Fibroblast of skin of back (primary cell): ENCODE measurements at places on chromosomes 5 and 9.

GRCh38 chr5:157689942-157690689, 18.8 kb downstream of the C5orf52 start:
- no peak for DNase-seq

DNA sequence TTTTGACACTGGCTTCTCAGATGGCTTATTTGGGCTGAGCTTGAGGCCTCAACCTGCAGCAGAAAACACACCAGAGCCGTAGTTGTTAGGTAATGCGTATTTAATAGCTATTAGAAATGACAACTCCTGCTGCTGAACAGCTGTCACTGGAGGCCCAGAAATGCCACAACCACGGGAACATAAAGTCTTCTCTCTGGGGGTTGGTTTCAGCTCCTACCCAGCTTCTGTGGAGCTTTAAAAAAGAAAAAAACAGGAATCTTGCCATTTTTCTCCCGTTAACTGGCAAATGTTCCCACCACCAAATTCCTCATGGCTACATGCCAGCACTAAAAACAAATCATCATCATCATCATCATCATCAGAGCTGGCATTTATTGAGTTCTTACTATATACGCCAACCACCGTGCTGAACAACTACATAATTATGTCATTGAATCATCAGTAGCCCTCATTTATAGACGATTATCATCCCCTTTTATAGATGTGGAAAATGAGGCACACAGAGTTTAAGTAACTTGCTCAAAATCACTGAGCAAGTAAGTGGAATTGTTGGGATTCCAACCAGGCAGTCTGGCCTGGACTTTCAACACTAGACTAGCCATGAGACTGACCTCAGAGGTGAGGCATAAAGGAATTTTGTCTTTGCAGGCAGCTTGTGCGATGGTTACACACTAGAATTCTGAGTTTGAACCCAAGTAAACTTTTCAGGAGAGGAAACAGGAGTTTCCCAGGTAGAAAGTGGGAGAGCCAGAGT, 185.3 kb upstream of the WWC1 start:
- DNase-seq: peak; percentile 85

DNA sequence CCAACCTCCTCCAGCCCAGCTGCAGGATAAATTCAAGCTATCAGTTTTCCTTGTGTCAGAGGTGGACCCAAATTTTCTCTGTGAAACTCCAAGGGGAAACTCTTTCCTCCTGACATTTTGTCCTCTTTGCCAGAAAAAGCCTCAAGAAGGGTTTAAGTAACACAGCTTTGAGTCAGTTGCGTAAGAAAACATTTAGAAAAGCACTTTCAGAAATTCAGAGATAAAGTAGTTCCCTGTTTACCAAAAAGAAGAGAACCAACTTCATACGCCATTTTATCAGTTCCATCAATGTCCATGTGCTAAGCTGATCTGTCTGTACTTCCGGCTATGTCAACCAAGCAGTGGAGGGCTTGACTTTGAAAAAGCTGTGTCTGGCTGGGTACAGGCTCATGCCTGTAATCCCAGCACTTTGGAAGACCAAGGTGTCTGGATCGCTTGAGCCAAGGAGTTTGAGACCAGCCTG, 19.9 kb upstream of the SUSD1 start:
- no peak for DNase-seq

DNA sequence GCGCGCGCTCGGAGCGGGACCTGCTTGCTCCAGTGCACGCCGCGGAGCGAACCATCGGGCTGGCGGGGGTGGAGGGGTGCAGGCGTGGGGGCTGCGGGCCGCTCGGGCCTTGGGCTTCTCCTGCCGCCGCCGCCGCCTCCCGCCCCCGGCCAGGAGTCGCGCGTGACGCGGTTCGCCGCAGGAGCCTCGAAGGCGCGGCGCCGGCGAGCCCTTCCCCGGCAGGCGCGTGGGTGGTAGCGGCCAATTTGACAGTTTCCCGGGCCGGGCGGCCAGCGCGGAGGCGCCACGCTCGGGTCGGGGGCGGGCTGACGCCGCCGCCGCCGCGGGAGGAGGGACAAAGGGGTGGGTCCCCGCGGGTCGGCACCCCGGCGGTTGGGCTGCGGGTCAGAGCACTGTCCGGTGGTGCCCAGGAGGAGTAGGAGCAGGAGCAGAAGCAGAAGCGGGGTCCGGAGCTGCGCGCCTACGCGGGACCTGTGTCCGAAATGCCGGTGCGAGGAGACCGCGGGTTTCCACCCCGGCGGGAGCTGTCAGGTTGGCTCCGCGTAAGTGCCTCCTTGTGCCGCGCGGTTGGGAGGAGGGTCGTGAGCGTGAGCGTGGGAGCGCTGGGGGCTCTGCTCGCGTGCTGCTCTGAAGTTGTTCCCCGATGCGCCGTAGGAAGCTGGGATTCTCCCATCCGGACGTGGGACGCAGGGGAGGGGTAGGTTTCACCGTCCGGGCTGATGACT, at the start of gene TJP2:
TSS of gene TJP2 (plus strand) at position 387 of the 725 bp plus-strand sequence. CDS start at position 483, 96 bp downstream.
- peak; percentile 77 for DNase-seq

DNA sequence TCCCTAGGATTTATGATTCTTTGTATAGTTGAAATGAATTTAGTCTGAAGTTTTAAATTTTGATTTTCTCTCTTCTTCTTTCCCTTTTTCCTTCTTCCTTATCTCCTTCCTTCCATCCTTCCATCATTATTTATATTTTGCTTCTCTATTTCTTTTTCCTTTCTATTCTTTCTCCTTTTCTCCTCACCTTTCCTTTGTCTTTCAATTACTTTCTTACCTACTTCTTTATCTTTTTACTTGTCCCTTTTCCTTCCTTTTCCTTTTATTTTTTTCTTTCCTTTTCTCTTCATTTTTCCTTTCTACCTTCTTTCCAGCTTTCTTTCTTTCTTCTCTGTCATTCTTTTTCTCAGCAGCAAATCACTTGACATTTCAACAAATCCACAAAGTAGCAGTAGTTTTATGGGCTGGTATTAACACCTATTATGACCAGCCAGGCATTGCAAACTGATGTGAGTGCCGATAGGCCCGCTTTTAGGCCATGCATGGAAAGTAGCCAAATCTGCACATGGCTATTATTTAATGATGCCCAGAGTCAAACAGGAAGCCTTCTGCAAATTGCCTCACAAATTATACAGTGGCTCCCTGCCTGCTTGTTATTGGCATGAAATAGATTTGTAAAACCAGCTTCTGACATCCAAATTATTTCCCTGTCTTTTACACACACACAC, 37.1 kb upstream of the NR3C1 start:
- DNase-seq: no peak

DNA sequence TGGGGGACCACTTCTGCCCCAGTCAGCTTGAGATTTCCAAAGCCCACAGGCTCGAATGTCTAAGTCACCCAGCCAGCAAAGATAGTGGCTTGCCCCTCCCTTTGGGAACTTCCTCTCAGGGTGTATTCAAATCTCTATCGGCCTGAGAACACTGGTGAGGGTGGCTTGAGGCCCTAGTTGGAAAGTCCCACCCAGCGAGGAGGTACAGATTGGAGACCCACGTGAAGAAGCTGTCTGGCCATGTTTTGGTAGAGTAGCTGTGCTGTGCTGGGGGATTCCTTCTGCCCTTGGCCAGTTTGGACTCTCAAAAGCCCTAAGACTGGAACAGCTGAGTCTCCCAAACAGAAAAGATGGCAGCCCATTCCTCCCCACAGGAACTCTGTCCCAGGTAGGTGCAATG, 172.7 kb upstream of the RIOK2 start:
- DNase-seq: no peak

DNA sequence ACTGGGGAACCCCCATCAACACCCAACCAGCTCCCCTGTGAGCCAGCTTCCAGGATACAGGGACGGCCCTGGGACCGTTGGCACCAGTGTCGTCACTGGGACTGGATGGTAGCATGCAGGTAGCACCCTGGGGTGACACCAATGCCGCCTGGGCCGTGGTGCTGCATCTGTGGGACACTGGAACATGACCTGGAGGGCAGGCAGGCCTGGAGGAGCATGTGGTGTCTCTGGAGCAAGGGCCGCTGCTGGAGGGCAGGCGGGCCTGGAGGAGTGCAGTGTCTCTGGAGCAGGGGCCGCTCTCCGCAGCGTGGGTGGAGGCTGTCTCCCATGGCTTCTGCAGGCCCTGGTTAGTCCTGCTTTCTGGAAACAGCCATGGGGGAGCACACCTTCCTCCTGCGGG, 13.1 kb downstream of the LPCAT1 start:
- DNase-seq: no peak

DNA sequence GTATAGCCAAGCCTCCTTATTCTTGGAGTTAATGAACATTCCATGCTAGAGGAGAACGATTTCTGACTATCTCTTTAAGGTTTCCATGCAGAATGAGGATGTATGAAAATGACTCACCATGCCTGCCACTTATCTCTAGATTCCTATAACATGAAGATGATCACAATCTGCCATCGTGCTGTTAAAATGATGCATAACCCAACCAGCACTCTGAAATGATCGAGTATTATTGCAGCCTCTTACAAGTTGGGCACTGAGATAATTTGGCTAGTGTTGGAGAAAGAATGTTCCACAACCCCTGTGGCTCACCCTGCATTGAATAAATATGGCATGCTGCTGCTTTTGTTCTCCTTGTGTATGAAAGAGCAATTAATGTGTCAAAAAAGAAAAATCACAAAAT, 1143.6 kb upstream of the WWC1 start:
- DNase-seq: peak; percentile 30

DNA sequence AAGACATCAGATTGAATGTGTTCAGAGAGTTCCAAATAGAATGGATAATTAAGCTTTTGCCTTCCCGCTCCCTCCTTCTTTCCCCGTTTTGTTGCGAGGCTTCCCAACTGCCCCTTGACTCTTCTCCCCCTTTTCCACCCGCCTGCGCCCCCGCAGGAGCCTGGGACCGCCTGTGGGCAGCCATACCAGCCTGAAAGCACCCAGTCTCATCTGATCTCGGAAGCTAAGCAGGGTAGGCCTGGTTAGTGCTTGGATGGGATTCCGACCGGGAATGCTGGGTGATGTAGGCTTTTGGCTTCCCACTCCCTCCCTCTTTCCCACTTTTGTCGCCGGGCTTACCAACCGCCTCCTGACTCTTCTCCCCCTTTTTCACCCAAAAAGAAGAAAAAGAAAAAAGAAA, 6.8 kb upstream of the HSD17B4 start:
- no peak for DNase-seq

DNA sequence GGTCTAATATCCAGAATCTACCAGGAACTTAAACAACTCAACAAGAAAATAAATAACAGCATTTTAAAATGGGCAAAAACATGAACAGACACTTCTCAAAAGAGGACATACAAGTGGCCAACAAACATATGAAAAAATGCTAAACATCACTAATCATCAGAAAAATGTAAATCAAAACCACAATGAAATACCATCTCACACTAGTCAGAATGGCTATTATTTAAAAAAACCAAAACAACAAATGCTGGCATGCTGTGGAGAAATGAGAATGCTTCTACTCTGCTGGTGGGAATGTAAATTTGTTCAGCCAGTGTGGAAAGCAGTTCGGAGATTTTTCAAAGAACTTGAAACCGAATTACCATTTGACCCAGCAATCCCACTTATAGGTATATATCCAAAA, 63.1 kb downstream of the ADAMTS6 start:
- DNase-seq: peak; percentile 70

DNA sequence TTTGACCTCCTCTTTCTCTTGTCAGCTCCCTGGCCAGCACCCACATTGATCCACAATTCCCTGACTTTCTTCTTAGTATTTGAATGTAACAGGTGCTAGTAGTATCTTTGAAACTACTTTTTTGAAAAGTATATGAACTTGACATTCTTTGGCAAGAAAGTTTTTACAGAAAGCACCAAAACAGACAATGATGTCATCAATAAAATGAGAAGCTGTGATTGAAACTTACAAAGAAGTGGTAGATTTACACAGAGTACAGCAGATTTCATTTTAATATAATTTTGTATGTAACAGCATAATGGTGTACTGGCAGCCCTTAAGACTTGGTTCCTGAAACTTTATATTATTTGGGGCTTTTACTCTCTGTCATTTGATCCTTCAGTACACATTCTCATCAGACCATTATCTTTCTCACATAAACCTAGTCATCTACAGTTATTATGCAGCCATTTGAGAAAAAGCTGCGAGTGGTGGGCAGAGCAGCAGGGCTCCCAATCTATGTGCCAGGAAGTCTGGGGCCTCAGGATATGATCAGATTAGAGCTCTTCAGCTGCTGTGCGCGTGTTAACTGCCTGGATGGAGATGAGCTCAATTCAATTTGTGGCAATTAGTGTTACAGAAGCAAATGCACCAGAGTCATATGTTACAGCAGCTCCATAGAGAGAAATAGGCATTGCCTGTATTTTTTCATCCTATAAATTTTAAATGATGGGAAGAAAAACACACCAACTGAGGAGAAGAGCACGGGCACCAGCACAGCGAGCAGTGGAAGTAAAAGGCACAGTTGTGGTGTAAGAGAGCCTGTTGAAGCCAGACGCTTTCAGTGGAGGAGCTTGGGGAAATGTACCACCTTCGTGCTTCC, 126.1 kb downstream of the STARD4 start:
- DNase-seq: no peak

- DNase-seq: peak; percentile 64
Measured at GRCh38 chr9:4828761-4829160, 36.0 kb downstream of the RCL1 start.

DNA sequence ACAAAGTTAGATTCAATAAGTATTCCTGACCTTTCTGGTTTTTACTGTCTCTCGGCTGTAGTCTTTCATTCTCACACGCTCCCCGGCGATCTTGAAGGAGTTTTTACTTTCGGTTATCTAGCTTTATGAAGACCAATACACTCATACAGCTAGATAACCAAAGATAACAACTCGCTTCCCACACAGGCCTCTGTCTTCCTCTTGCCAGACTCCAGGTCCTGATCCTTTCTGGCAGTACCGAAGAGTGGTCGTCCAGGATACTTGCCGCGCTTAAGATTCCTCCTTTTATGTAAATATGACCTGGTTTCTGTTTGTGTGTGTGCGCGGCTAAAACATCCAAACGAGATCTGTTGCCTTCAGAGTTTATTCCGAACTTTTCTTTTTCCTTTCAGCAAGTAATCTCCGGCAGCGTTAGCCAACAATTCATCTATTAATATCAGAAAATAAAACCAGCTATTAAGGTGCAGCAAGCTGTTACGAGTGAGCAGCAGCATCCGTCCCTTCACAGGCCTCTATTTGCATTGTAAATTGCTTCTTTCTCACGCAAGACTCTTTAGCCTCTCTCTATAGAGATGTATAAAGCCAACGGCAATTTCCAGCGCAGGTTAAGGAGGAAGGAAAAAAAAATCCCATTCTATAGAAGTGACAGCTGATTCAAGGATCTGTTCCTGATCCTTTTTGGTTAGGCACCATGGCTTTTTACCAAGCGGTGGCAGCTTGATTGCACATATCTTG, 216.1 kb downstream of the MEF2C start:
- peak; percentile 4 for DNase-seq

DNA sequence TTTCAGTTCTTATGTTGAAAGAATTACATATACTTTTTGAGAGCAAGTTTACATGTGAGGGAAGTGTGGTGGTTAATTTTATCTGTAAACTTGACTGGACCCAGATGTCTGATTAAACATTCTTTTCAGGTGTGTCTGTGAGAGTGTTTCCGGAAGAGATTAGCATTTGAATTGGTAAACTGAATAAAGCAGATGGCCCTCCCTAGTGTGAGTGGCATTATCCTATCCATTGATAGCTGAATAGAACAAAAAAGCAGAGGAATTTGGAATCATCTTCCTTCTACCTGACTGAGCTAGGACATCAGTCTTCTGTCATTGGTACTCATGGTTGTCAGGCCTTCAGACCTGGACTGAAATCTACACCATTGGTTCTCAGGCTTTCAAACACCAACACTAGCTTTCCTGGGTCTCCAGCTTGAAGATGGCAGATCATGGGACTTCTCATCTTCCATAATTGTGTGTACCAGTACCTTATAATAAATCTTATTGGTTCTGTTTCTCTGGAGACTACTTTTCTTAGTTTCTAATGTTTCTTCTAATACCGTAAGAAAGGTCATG, 36.6 kb downstream of the NREP start:
- no peak for DNase-seq

GRCh38 chr5:111415053-111415452, 97.3 kb downstream of the STARD4 start:
- no peak for DNase-seq
